ENCODE measurements at places on chromosomes 7 and 10.

DNA sequence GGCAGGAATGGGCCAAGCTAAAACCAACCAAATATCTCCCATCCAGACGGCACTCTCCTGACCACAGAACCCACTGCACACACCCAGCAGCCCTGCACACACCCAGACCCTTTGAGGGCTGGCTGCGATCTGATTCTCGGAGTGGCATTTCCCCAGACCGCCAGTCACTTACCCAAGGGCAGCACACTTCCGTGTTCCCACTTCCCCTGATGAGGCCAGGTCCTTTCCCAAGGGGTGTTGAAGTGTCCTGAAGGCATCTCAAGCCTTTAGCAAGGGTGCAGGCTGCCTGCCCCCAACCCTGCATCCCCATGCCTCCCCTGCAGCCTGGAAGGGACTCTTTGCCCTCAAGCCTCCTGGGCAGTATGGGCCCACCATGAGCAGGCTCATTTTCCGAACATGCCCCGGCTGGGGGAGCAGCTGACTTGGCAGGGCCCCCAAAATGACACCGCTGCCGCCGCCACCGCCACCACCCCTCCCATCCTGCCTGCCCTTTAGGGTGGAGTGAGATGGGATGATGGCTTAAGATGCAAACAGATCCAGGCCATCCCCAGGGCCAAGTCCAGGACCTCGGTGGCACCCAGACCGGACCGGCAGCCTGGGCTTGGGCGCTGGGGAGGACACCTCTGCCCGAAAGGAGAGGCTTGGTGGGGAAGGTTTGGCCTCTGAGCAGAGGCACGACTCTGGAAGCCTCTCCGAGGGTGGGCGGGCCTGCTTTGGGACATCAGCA is 159.8 kb downstream of the NRF1 start:
- DNase-seq: no peak

GRCh38 chr7:36079446-36080025 is 73.5 kb upstream of the EEPD1 start:
- DNase-seq: no peak

DNA sequence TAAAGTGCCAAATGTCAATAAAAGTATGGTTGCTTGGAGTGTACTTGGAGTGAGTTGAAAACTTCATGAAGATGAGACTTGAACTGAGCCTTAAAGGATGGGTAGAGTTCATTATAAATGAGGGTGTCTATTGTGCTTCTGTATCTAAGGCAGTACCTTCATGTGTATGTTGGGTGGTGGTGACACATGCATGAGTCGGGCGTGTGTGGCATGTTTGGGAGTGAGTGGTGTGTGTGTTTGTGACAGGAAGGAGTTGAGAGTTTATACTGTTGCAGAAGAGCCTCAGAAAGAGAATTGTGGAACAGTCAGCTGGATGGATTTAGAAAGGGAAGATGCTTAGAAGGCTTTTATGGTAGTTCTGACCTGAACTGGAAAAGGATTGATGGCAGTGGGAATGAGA is 6.0 kb upstream of the ZRANB1 start:
- DNase-seq: peak; percentile 12

- DNase-seq: no peak
Observed at GRCh38 chr10:18906636-18907035, 142.0 kb upstream of the MALRD1 start.

GRCh38 chr10:92222603-92223262 is 68.1 kb downstream of the CPEB3 start:
- DNase-seq: no peak

DNA sequence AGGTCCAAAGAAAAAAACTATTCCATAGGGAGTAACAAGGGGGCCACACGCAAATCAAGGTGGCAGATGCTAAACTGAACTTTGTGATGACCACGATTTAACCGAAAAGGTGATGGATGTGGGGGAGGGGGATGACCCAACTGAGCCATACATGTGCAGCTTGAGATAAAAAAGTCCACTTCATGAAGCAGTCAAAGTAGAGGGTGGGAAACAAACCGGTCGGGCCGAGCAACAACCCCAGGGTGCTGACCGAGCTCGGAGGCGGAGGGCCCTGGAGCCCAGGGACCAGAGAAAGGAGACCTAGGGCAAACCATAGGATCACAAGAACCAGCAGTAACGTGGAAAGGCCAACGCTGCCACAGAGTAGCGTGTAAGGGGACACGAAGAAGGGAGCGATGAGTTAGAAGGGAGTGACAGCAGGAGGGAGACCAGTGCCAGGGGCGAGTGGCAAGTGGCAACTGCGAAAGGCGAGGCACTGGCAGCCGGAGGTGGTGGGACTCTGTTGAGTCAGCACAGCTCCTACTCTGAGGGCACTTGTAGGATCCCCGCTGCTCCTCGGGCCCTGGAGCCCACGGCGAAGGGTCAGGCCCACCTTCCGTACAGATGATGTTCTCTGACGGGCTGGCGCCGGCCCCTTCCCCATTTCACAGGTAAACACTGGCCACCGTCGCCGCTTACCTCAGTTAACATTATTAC is 540 bp downstream of the SNX13 start:
- peak; percentile 24 for DNase-seq

DNA sequence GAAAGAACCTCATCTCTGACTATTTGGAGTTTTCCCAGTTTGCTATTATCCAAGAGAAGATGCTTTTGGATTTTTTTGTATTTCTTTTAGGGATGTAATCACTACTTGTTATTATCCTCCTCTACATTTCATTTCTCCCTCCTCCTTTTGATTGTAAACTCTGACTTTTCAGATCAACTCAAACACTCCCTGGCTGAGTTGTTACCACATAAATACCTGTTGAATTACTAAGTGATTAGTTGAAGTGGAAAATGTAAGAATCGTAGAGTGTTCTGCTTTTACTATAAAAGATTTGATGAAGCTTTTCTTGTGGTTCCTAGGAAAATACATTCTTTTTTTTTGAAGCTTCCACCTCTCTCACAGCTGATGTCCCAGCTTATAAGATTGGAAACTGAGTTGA is 164.1 kb upstream of the C1GALT1 start:
- DNase-seq: no peak

- no peak for DNase-seq
Observed at GRCh38 chr7:72404743-72405142, 7.4 kb downstream of the CALN1 start.

- DNase-seq: no peak
Observed at GRCh38 chr7:82234457-82235049, 209.0 kb downstream of the CACNA2D1 start.

DNA sequence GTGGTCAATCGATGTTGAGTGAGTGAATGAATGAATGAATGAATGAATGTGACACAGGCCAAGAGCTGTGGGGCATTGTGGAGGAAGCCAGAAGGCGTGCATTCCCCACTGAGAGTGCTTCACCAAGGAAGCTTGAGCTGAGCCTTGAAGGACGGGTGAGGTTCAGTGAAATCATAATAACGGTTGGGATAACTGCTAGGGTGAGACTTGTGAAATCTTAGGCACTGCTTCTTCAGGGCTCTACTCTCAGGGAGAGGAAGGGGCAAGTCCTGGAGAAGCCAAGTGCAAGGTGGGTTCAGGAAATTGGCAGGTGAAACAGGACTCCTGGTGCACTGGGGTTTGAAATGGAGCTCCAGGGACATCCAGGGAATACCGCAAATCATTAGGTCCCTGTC is 23.7 kb upstream of the PRKAG2 start:
- DNase-seq: no peak

- DNase-seq: peak; percentile 14
Observed at GRCh38 chr7:134693256-134693655, 46.6 kb downstream of the BPGM start.

DNA sequence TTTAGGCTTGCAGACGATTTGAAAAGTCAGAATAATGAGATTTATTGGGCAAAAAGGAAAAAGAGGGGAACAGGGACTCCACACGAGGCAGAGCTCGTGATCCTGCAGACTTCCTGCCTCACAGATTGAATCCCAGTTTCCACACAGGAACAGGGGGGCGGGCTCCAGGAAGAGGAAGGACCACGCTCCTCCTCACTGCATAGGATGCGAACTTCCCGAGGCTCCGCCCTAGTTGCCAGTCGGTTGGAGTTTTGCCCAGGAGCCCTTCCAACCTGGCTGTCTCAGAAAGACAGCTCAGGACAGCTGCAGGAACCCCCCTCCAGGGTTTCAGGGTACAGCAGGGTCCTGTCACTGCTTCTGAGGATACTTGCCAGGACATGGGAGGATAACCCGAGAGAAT is 488.3 kb upstream of the ADARB2 start:
- no peak for DNase-seq

DNA sequence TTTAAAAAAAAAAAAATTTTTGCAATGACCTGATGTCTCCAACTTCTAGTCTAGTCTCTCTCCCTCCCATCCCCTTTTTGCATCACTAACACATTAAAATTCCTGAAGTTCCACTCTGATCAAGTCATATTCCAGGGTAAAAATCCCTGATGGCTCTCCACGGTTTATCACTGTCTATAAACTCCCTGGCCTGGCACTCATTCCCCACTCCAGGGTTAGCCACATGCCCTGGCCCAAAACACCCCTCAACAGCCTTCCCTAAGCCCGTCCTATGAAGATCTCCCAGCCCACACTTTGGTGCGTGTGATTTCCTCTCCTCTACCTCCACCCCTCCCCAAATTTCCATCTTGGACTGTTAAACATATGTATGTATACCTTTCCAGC is 125.4 kb downstream of the JAZF1 start:
- no peak for DNase-seq

GRCh38 chr10:22374489-22375126 is 29.3 kb downstream of the SPAG6 start:
- DNase-seq: no peak

DNA sequence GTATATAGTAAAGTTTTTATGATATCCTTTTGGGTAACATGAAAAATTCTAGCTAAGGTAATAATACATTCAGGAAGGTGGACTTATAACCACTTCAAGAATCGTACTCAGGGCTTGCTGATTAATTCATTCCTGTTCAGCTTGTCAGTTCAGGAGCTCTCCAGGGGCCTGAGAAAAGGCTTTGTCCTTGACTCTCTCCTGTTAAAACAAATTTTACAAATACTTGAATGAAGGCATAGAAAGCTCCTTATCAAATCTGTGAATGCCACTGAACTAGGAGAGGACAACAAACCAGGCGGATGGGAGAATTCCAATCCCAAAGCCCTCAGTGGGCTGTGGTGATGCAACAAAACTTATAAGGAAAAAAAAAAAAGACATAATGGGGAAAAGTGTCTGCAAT is 354.5 kb upstream of the ZMIZ1 start:
- no peak for DNase-seq

GRCh38 chr7:151539088-151539671 is 19.5 kb upstream of the RHEB start:
- no peak for DNase-seq

DNA sequence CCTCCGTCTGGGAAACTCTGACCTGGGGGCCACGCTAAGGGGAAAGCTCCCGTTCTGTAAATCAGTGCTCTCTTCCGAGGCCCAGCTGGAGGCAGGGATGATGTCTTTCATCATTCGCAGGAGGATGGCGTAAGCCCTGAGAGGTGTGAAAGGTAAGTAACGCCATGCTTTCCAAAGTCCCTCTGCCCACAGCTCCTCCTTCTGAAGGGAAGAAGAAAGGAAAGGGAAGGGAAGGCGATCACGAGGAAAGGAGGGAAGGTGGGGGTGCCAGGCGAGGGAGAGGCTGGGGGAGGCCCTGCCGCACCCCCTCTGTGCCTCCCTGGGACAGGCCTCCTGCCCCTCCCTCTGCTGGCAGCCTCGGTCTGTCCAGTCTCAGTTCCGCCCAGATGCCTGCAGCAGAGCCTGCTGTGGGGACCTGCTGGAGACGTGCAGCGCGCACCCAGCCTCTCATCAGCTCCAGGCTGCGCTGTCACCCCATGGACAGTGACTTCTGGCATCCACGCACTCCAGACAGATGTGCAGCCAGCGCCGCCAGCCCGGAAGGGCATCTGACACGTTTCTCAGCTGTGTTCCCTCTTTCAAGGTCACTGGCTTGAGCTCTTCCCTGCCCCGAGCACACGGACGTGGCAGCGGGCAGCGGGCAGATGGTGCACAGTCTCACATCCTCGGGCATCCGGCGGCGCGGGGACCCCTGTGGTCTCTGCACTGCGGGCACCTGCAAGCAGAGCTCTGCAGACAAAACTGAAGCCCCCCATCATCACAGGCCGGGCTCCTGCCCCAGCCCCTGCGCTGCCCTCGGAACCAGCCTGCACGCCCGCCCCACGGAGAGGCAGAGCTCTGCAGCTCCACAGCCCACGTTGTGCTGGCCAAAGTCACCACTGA is 60.6 kb downstream of the INSIG1 start:
- no peak for DNase-seq

DNA sequence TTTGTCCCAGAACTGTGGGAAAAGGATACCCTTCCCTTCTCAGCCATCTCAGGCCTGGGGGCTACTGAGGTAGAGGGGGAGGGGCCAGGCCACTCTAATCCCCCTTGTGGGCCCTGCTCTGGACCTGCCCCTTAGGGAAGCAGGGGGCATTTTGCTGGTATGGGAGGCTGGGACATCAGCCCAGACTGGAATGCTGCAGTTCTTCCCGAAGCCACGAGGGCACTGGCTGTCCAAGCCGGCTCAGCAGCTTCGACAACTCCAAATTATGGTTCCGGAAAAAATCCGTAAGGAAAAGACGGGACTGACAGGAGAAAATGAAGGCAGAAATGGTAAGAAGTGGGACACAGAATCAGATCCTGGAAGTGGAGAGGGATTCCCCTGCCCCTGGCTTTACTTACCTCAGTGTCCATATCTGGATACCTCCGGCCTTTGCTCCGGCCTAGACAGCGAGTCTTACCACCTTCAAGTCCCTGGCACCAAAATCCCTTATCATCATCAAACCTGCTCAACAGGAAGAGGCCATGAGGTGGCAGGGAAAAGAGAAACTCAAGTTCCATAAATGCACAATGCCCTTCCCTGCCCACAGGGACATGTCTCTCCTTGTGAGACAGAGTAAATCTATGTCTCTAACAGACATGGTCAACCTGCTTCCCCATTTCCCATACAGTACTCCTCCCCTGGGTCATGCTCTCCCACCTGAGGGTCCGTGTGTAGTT is 9.0 kb downstream of the NDST2 start:
- no peak for DNase-seq

DNA sequence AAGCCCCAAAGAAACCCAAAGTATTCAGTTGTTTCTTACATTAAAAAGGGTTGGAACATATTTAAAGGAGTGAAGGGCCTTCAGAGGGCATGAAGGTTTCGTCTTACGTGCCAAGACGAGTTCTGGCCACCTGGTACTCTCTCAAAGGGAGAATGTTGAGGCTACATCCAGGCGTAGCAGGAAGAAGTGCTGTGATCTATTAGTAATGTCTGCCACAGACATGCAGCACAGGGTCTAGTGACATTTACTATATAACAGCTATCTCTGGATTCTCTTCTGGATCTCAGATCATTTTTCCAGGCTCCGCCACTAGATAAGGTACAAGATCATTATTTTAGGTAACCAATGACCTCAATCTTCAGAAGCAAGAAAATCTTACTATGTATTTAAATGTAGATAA is 76.5 kb upstream of the ARID5B start:
- no peak for DNase-seq

DNA sequence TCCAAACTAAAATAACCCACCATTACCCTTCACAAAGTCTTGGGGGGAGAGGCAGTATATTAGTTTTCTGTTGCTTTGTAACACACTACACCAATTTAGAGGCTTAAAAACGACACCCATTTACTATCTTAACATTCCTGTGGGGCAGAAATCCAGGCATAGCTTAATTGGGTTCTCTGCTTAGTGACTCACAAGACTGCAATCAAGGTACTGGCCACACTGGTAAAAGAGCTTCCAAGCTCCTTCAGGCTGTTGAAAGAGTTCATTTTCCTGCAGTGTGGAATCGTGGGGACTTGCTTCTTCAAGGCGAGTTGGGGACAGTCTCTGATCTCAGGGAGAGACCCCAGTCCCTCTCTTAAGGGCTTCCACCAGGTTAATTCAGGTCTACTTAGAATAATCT is 139.1 kb downstream of the XPNPEP1 start:
- no peak for DNase-seq
